ENCODE measurements at places on chromosomes 2 and 18.

GRCh38 chr2:170157025-170157684, 20.8 kb upstream of the MYO3B start:
- DNase-seq = no peak

GRCh38 chr2:120602251-120602650, 133.4 kb upstream of the GLI2 start:
- DNase-seq = no peak

DNA sequence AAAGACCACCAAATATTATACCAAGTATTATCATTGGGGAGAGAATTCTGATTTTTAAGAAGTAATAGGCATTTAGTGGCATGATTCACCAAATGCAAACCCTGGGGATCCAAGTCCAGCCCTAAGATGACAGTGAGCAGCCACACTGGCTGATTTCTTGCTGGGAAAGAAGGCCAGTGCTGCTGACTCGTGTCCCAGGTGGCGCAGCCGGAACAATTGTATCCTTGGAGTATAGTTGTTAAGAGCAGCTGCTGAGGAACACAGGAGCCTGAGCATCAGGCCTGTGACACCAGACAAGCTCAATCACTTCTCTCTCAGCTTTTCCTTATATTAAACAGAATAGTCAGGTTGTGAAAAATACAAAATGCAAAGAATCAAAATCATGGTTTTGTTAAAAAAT, 48.4 kb downstream of the LRP1B start:
- no peak for DNase-seq

- no peak for DNase-seq
Measured at GRCh38 chr18:62449490-62450104, 73.2 kb upstream of the ZCCHC2 start.

- DNase-seq = no peak
Measured at GRCh38 chr2:100262046-100262445, 60.3 kb downstream of the LONRF2 start.

GRCh38 chr2:67839242-67839641, 223.6 kb downstream of the C1D start:
- DNase-seq = no peak

GRCh38 chr2:173090276-173090877, 14.7 kb downstream of the MAP3K20 start:
- no peak for DNase-seq

GRCh38 chr2:68487773-68488355, 20.5 kb downstream of the APLF start:
- no peak for DNase-seq

DNA sequence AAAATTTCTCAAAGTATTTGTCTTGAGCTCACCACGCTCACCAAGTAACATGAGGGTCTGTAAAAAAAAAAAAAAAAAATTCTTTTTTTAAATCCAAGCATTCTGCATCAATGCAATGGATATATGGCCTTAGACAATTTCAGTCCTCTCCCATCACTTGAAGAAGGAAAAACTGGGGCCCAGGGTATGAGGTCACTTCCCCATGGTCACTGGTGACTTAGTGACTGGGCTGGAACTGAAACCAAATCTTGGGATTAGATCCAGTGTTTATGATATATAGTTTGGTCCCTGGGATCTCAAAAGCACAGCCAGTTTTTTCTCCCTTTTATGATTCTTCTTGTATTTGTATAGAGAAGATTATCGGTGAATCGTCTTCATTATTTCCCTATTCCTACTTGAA, 477.9 kb upstream of the TNP1 start:
- DNase-seq = no peak

- DNase-seq = no peak
Measured at GRCh38 chr2:74606927-74607326, 41.2 kb downstream of the M1AP start.
